Astrocyte of the spinal cord (primary cell): ENCODE measurements at places on chromosomes 12 and 14.

- DNase-seq, result no peak
These were observed 251.5 kb downstream of the FOXN3 start for GRCh38 chr14:89165189-89166181.

GRCh38 chr12:52710730-52711129, 7.4 kb upstream of the KRT77 start:
- DNase-seq, result no peak

DNA sequence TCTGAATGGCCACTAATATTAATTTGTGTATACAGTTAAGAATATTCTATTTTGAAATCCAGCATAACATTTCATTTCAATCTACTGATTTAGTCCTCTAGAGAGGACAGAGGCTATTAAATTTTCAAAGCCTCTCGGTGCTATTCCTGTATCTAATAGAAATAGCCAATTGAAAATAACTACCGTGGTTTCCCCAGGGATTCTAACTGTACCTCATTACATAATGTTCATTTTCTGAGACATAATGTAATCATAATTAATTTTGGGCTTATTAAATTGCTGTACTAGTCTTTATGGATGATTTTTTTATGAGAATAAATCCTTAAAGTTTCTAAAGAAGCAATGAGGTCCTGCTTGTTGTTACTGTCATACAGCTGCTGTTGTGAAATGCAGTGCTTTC, 38.6 kb upstream of the ACSS3 start:
- DNase-seq, result no peak

GRCh38 chr12:89622115-89622514, 86.5 kb downstream of the ATP2B1 start:
- DNase-seq, result no peak

GRCh38 chr12:89873745-89874144, 165.1 kb upstream of the ATP2B1 start:
- DNase-seq, result no peak

GRCh38 chr12:77847680-77848431, 17.2 kb downstream of the NAV3 start:
- DNase-seq, result peak; percentile 94

DNA sequence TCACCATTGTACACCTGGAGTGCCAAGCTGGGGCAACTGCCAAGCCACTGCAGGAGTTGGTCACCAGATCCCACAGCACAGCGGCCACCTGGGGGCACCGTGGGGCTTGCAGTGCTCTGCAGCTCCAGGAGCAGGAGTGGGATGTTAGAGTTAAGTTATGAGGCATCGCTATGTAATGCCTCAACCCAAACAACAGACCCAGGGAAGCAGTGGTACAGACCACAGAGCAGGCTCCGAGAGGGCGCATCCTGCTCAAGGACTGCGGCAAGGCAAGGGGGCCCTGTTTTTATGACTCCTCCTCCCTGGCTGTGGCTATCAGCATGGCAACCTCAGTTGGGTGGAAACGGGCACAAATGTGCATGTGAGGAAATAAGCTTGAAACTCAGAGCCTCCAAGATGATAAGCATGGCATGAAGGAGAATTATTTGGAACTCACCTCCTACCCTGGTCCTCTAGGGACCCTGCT, 63.1 kb downstream of the ARL6IP4 start:
- peak; percentile 94 for DNase-seq

GRCh38 chr12:34601689-34602088, 579.4 kb downstream of the ALG10 start:
- no peak for DNase-seq

- no peak for DNase-seq
These were observed 1.6 kb upstream of the ARID4A start for GRCh38 chr14:58296726-58297125.

GRCh38 chr12:724194-724855, 28.1 kb upstream of the WNK1 start:
- peak; percentile 18 for DNase-seq

DNA sequence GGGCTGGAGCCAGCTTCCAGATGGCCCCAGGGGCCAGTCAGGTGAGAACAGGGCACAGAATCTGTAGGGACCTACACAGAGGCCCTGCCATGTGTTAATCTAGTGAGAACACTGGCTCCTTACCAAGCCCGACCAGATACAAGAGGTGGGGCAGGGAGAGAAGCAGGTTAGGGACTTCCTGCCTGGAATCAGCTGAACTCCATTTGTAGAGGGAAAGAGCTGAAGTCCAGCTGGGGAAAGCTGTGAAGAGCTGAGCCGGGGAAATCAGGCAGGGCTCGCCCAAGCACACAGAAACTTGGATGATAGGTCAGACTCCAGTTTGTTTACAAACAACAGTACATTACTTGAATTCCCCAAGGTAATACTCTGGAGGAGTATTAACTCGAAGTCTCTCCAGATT, 46.7 kb downstream of the PTGER2 start:
- no peak for DNase-seq

DNA sequence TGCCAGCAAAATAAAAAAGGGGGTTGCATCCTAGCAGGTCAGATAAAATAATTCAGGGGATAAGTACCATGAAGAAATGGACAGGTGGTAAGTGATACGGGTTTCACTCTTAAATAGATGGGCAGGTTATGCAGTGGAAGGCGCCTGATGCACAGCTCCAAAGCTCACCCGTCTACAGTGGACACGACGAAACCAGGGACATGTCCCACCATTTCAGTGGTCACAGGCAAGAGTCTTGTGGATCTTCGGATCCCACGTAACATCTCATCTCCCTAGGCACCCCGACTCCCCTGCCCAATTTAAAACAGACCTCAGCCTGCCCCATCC, 60.5 kb downstream of the DDX51 start:
- DNase-seq, result no peak

DNA sequence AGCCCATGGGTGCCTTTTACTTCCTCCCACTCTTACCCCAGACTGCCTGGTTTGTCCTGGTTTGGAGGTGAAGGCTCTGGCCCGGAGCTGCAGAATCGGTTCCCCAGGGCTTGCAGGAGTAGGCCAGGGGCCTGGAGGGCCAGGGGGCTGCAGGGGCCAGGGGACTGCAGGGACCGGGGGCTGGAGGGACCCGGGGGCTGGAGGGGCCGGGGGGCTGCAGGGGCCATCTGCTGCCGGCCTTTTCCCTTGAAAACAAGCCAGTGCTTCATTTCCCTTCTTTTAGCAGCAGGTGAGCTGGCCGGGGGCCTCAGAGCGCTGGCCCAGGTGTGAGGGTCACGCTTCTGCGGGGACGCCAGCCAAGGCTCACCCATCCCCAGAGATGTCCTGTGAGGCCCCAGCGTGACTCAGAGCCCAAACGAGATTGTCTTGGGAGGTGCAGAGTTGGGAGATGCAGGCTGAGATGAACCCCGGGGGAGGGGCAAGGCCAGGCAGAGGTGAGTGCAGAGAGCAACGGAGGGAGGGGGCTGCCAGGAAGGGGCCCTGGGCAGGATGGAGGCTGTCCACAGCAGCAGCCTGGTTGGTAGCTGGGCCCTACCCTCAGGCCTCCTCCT, 154.9 kb downstream of the KIF26A start:
- DNase-seq, result no peak

- no peak for DNase-seq
These were observed 156.6 kb downstream of the CALM1 start for GRCh38 chr14:90553298-90553920.

- no peak for DNase-seq
These were observed 73.9 kb upstream of the EVL start for GRCh38 chr14:99991331-99991730.

GRCh38 chr12:132061197-132061596, 82.9 kb downstream of the DDX51 start:
- DNase-seq, result no peak

DNA sequence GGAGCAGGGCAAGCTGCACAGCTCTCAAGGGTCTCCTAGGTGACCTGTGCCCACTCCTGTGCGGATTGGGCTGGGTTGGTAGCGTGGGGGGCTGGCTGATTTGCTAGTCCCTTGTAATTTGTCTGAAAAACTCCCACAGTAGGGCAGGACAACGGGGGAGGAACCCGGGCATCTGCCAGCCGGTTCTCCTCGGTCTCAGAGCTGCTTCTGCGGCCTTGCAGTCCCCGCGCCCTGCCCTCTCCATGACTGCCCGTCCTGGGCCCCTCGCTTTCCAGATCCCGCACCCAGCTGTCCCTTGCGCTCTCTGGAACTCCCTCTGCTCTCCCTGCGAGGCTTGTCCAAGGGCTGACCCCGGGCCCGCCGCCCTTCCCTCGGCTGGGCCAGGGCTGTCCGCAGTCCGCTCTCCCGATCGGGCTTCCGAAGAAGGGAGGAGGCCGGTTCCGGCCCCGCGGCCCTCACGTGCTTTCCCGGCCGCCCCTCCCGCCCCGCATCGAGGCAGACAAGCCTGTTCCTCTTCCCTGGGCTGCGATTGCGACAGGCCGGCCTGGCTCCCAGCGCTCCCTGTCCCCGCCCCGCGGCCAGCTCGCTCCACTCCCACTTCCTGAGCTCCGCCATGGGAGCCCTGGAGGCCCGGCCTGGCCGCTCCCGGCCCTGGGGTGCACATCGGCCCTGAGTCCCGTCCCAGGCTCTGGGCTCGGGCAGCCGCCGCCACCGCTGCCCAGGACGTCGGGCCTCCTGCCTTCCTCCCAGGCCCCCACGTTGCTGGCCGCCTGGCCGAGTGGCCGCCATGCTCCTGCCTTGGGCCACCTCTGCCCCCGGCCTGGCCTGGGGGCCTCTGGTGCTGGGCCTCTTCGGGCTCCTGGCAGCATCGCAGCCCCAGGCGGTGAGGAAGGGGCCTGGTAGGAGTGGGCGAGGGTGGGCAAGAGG, at the start of gene LTBR:
Gene LTBR (plus strand): TSS at position 591 of the 927 bp plus-strand sequence. CDS start 197 bp downstream, at position 788.
- DNase-seq, result peak; percentile 85

DNA sequence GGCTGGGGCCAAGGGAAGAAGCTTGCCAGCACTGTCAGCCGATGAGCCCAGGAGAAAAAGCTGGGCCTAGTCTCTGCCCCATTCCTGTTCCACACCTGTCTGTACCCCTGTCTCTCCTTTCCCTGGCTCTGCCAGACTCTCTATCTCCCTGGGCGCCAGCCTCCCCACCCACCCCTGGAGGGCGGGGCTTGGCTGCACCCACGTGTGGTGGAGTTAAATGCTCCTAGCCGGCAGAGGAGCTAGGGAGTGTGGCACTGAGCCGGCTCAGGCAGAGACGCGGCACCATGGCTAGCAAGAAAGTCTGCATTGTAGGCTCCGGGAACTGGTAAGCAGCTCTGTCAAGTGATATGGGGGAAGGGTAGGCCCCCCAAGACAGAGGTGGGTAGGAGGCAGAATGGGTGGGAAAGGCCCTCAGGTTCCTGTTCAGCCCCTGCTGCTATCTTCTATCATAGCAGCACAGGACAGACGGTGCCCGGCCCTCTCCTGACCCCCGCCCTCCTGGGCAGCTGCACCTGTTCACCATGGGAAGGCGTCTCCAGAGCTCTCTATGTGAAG, at the start of gene GPD1:
Gene GPD1 (plus strand): TSS at position 242 of the 555 bp plus-strand sequence. CDS start 43 bp downstream, at position 285.
- peak; percentile 35 for DNase-seq

DNA sequence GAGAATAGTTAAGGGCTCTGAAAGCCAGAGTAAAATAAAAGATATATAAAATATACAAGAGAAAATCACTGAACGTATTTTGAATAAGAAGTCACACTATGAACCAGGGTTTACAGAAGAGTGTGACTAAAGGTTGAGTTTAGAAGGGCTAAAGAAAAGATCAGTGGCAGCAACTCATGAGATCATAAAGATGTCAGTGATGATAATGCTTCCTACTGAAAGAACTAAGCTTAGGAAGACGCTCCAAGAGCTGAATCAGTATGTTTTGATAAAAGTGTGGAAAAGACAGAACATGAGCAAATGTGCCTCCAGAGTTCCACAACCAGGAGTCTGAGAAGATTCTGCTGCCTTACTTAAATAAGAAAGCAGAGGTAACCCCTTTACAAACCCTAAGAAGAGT, 74.6 kb downstream of the KITLG start:
- no peak for DNase-seq

DNA sequence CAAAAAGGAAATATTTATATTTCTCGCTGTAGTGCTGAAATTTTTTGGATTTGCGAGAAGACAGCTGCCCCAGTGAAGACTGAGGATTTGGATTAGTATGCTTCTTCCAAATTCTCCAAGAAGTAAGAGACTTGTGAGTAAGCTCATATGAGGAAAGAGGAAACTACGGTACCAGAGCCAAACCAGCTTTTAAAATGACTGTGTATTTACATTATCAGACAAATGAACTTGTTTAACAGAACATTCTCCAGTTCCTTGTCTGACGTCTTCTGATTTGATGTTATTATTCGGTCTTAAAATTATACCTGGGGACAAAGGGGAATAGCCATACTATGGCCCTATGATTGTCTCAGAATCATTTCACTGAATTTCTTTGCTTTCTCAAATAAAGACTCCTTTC, 8.0 kb downstream of the CLEC12B start:
- DNase-seq, result no peak

DNA sequence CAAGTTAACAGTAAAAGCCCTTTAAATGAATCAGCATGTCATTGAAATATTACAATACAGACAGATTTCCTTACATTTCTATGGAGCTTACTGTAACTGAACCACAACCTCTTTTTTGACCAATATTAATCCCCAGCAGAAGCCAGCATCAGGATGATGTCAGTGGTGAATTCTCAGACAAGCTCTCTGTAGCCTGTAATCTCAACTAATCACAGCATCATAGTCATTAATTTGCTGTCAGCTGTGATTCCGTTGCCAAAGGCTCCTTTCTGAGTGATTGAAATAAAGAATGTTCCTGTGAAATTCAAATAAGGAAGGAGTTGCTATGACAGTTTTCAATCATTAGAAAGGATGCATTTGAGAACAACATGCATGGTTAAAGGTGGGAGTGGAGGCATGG, 323.1 kb downstream of the PDZRN4 start:
- no peak for DNase-seq

DNA sequence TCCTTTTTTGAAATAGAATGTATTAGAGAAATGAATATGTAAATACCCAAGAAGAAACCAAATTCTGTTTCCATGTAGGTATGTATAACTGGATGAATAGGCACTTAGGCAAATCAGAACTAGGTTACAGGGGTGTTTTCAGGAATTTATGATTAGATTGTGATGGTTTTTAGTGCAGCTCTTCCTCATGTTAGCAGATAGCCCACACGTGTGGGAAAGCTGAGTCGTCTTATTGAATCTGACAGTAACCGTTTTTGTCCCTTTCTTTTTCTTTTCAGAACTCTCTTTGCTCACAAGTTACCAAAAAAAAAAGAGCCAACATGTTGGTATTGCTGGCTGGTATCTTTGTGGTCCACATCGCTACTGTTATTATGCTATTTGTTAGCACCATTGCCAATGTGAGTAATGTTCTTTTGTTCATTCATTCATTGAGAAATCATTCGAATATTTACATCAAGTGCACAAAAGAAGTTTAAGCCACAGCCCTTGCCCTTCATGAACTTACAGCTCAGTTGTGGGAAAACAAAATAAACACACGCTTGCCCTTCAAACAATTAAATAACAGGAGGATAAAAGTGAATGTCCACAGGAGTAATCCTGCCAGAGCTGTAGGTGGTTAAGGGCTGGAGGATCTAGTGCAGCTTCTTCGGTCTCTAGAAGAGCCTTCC, 14.8 kb downstream of the EMP1 start:
- DNase-seq, result peak; percentile 60

- no peak for DNase-seq
These were observed 8.8 kb downstream of the PPP1CC start for GRCh38 chr12:110733900-110734299.

DNA sequence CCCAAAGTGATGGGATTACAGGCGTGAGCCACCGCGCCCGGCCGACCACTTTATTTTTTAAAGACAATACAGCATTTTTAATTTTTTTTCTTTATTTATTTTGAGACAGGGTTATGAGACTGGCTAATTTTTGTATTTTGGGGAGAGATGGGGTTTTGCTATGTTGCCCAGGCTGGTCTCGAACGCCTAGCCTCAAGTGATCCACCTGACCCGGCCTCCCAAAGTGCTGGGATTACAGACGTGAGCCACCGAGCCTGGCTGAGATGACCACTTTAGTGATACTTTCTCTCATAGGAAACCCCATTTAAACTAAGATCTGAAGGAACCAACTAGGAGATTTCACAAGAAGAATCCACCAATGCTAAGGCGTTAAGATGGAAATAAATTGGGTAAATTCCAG, 1.2 kb upstream of the RHEBL1 start:
- DNase-seq, result no peak
